ENCODE measurements at places on chromosomes 7 and 10.

- DNase-seq, result peak; percentile 34
Observed at GRCh38 chr7:1712907-1713501, 42.9 kb downstream of the ELFN1 start.

GRCh38 chr10:74006269-74006668, 8.4 kb downstream of the VCL start:
- no peak for DNase-seq

- DNase-seq, result no peak
Observed at GRCh38 chr7:30912986-30913811, 1.5 kb downstream of the AQP1 start.

DNA sequence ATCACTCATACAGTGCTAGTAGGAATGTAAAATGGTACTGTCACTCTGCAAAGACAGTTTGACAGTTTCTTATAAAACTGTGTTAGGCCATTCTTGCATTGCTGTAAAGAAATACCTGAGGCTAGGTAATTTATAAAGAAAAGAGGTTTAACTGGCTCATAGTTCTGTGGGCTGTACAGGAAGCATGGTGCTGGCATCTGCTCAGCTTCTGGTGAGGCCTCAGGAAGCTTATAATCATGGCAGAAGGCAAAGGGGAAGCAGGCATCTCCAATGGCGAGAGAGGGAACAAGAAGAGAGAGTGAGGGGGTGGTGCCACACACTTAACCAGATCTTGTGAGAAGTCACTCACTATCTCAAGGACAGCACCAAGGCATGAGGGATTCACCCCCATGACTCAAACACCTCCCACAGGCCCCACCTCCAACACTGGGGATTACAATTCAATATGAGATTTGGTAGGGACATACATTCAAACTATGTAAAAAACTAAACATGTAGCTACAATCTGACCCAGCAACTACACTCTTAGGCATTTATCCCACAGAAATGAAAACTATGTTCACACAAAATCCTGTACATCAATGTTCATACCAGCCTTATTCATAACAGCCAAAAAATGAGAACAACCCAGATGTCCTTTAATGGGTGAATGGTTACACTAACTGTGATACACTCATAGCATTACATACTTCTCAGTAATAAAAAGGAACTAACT, 5.0 kb downstream of the ALDH18A1 start:
- no peak for DNase-seq

- peak; percentile 56 for DNase-seq
Observed at GRCh38 chr10:117165538-117166417, 27.7 kb upstream of the VAX1 start.

All from Right ventricle myocardium superior (tissue), 1 donor.